NCI-H1092 (cell line): ENCODE measurements at places on chromosomes 4 and X.

- DNase-seq, result peak; percentile 61
Observed at GRCh38 chr4:184250795-184251669, 33.4 kb upstream of the ENPP6 start.

DNA sequence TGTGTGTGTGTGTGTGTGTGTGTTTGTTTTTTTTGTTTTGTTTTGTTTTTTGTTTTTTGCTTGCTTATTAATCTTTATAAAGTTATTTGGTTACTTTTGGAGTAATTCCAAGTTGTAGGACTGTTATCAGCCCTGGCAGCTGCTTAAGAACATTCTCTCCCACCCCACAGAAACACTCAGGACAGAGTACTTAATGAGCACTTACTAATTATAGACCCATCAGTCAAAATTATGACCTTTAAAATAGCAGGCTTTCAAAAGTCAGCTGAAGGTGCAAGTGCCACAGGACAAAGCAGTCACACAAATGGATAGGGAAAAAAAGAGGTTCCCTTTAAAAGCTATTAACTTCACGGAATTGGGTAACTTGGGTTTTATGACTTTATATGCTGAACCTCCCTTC, 69.0 kb downstream of the BEND2 start:
- DNase-seq, result no peak

DNA sequence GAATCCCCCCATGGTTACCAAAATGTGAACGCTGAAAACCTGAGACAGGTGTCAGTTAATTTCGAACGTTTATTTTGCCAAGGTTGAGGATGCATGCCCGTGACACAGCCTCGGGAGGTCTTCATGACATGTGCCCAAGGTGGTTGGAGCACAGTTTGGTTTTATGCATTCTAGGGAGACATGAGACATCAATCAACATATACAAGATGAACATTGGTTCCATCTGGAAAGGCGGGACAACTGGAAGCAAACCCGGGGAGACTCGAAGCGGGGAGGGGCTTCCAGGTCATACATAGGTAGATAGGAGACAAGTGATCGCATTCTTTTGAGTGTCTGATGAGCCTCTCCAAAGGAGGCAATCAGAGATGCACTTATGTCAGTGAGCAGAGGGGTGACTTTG, 11.0 kb upstream of the SH3BP2 start:
- no peak for DNase-seq

DNA sequence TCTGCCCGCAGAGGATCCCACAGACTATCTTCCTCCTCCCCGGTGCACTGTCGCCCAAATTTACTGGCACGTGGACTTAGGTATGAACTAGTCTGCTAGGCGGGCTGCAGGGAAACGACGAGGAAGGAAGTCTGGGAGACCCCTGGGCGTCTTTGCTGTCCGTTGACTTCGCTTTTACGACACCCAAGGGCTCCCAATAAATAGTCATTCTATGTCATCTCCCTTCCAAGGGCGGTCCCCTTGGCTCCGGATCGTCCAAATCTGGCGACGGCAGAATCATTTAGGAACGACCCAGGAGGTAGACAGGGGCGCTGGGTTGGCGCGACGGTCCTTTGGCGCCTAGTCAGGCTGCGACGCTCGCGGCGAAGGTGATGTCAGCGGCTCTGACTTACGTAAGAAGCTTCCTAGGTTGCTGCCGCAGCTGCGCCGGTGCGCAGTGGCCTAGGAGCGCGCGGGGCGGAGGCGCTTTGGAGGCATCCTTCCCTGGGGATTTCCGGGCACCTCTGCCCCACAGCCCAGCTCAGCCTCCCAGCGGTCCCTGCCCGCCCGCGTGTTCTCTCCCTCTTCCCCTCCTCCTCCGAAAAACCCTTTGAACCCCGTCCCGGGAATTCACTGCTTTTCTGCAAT, 2.2 kb downstream of the NHS start:
- DNase-seq, result peak; percentile 62

DNA sequence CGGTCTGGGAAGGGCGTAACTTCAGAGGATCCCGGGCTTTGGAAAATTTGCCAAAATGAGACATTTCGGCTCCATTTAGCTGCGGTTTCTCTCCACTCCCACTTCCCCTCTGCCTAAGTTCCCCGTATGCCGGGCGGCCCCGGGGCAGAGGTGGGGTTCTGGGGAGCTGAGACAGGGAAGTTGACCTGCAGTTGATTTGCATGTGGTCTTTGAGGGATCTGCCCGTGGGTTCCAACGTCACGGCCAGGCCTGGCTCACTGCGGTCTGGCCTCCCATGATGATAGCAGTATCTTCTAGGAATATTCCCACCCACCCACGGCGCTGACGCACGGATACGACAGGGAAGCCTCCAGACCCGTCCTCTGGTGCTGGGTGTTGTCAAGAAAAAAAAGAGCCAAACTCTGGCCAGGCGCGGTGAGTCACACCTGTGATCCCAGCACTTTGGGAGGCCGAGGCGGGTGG, 27.3 kb upstream of the CRLF2 start:
- DNase-seq, result no peak

DNA sequence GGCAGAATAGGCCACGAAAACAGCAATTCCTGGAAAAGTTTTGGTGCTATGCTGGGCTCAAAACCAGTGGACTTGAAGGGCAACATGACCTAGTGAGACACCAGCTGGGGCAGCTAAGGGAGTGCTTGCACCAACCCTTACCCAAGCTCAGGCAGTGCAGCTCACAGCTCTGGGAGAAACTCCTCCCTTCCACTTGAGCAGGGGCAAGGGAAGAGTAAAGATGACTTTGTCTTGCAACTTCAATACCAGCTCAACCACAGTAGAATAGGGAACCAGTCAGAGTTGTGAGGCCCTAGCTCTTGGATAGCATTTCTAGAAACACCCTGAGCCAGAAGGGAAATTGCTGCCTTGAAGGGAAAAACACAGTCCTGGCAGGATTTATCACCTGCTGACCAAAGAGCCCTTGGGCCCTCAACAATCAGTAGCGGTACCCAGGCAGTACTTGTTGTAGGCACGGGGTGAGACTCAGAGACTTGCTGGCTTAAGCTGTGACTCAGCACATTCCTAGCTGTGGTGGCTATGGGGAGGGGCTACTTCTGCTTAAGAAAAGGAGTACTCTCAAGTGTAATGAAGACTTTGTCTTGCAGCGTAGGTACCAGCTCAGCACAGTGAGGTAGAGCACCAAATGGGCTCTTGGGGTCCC, 19.7 kb upstream of the ABCG2 start:
- DNase-seq, result no peak

DNA sequence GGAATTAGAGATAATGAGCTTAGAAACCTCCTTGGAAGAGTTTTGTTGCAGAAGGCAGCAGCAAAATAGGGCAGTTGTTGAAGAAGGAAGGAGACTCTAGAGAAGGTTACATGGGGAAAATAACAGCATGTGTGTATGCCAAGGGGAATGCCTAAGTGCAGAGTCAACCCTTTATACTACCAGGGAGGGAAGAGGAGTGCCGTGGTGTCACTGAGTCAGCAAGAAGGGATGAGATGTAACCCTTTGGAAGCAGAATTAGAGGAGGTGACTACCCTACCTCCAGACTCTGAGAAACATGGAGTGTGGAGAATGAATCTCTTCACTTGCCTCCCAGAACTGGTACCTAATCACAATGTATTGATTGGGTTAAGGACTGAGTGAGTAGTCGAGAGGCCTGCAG, 6.7 kb upstream of the GABRE start:
- DNase-seq, result no peak

- DNase-seq, result no peak
Observed at GRCh38 chr4:3241898-3242524, 6.9 kb upstream of the MSANTD1 start.

DNA sequence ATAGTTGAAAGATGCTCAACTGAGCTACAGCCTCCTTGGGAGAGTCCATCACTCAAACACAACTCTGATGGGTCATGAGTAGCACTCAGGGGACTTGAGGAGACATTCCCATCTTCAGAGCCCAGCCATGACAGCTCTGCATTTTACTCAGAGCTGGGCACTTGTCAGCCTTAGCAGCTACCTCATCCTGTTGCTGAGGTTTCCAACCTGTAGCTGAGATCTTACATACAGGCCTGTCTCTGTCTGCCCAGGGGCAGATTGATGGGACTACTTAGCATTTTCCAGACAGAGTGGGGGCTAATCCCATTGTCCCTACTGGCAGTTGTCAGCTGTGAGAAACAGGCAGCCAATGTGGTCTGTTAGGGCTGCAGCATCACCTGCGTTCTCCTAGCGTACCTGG, 3.5 kb downstream of the FHDC1 start:
- DNase-seq, result no peak

- DNase-seq, result no peak
Observed at GRCh38 chr4:16508968-16509367, 282.7 kb upstream of the TAPT1 start.

- DNase-seq, result no peak
Observed at GRCh38 chr4:7610022-7610670, 175.4 kb upstream of the PSAPL1 start.

- no peak for DNase-seq
Observed at GRCh38 chr4:7187168-7187535, 5.2 kb upstream of the SORCS2 start.

GRCh38 chr4:22483551-22483981, 32.3 kb downstream of the ADGRA3 start:
- no peak for DNase-seq

DNA sequence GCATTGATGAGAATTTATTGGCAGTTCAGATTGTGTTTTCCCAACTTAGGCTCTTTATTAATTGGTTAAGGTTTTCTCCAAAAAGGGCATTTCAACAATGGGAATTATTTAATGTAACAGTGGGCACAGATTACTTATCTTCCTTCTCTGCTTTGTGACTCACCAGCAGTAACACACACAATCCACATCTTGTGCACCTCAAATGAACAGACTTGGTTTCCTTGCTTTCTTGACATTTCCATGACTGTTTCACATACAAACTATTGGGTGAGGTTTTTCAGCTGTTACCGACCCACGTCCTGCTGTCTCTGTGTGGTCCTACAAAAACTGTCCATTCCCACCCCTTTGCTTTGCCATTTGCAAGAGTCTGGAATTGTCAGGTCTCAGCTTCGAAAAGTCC, 38.1 kb downstream of the CCNI start:
- DNase-seq, result no peak

- no peak for DNase-seq
Observed at GRCh38 chr4:150235808-150236271, 157.6 kb downstream of the DCLK2 start.

DNA sequence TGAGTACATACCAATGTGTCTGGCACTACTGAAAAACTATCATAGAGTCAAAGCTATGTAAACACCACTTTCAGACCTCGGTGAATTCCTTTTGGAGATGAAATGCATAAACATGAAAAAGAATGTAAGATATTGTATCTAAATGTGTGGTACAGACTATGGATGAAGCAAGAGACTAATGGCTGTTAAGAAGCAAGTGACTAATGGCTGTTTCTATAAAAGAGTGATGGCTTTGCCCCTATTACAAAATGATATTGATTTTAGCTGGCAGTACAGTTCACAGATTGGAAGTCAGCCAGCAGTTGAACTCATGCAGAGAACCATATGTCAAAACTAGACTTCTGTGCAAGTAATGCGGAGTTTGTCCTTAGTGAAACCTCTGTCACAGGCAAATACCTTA, 359.3 kb downstream of the GRXCR1 start:
- peak; percentile 53 for DNase-seq

DNA sequence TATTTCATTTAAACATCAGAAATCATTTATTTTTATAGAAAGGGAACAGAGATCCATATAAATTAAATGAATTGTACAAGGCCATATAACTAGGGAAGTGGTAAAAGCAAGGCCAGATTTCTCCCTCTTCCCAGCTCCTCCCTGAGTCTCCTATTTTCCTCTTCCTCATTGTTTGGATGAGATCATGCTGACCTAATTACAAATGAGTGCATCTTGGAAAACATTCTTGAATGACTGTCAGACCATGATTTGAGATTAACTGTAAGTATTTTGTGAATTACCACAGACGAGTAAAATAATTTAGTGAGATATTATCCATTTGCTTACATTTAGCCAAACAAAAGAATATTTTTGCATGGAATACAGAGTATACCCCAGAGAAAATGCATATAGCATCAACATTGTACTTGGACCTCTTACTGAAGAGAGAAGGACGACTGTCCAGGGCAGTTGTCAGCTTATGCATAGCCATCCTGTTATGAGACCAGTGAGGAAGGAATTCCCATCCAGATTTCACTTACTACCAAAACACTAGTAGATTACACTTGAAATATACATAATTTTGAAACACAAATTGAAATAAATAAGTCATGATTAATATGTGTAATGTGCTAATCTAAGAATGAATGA, 47.3 kb downstream of the SLAIN2 start:
- no peak for DNase-seq

DNA sequence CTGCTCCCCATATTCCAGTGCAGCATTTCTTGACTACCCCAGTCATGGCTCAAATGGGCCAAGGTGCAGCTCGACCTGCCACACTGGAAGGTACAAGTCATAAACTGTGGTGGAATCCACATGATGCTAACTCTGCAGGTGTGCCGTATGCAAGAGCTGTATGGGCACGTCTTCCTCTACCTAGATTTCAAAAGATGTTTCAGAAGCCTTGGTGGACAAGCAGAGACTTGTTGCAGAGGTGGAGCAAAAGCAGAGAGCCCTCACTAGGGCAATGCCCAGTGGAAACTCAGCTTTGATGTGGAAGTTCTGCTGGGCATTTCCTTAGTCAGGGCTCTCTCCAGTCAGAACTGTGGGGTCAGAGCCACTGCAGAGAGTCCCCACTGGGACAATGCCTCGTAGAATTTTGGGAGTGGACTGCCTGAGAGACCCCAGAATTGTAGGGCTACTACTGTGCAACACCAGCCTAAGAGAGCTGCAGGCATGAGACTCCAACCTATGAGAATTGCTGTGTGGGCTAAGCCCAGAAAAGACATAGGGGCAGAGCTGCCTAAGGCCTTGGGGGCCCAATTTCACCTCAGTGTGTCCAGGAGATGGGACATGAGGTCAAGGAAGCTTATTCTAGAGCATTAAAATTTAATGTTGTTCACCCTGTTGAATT, 65.7 kb downstream of the BEX3 start:
- no peak for DNase-seq

DNA sequence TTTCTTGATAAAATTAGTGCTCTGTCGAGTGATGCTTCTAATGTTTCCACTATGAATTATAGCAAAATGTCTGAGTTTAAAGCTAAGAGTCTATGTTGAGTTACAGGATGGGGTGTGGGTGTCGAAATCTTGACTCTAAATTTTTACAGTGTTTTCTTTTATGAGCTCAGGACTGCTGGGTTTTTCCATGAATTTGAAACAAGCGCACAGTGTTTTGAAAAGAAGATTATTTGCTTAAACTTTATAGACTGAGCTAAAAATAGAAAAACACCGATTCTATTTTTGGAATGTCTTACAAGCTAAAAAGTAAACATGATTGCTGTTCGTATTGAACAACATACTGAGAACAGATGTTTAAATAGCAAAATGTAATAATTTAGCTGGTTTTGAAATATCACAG, 7.5 kb downstream of the PTTG2 start:
- no peak for DNase-seq

GRCh38 chr4:78343682-78344081, 207.9 kb upstream of the ANXA3 start:
- DNase-seq, result no peak

- DNase-seq, result no peak
Observed at GRCh38 chrX:23286731-23287130, 47.9 kb upstream of the PTCHD1 start.
